Frontal cortex (tissue), 4 donors: ENCODE measurements at places on chromosomes 5 and 9.

DNA sequence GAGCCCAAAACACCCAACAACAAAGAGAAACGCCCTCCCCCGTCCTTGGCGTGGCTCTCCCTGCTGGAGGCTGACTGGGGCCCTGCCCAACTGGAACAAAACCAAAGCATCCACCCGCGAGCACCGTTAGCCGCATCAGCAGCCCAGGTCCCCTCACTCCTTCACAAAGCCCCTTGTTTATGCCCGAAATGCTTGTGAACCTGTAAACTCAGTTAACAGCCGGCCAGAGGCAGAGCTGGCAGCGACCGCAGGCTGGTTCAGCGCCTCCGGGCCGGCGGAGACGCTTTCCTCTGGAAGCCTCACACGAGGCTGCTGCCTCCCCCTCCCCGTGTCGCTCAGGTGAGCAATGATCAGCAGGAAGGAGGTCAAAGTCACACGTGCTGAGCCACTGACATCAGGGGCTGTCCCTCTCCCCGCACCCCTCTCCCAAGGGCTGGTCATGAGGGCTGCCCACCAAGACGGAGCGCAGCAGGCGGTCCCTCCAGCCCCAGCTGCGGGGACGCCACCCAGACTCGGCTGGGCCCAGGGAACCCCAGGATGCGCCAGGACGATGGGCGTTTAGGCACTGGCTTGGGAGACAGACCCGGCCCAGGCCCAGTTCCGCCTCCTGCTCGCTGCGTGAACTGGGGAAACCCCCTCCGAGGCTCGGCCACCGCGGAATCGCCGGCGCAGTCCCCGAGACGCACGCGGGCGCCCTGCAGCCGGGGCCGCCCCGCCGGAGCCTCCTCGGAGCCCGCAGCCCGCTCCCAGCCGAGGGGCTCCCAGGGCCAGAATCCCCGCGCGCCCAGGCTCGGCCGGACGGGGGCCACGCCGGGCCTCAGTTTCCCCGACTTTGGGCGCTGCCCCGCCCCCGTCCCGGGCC, 563 bp downstream of the SNAPC4 start:
- no peak for DNase-seq

DNA sequence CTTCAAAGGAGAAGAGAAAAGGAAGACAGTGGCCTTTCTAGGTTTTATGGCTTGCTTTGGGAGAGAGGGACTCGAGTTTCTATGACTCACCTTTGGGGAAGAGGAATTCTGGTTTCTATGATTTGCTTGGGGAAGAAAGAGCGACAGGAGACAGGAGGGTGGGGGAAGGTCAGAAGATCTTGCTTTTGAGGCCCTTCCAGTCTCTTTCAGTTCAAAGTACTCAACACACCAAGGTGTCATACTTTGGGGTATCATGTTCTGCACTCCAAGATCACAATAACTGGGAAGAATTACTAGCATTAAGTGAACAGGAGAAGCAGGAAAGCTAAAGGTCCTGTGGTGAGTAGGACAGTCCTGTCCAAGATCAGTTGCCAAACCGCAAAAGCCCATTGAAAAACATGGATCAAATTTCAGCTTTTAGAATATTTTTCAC, 324.5 kb downstream of the ARHGEF28 start:
- DNase-seq = no peak

GRCh38 chr9:136666372-136667213, 3.9 kb downstream of the EGFL7 start:
- no peak for DNase-seq

GRCh38 chr9:109498195-109499092, at the start of gene PTPN3:
PTPN3 (minus strand) TSS chr9:109498307; CDS start chr9:109463434, 34,873 bp downstream.
- DNase-seq = peak; percentile 66

- DNase-seq = no peak
Measured at GRCh38 chr5:180130876-180131740, 59.5 kb upstream of the RNF130 start.

- no peak for DNase-seq
Measured at GRCh38 chr5:134063188-134063820, 51.2 kb upstream of the TCF7 start.

- no peak for DNase-seq
Measured at GRCh38 chr5:170476704-170477103, 27.1 kb upstream of the KCNIP1 start.
